NCI-H1417 (cell line): ENCODE measurements at places on chromosomes 6 and 20.
A peak's percentile ranks its signal among the peaks of the same experiment; 100 is the strongest.

DNA sequence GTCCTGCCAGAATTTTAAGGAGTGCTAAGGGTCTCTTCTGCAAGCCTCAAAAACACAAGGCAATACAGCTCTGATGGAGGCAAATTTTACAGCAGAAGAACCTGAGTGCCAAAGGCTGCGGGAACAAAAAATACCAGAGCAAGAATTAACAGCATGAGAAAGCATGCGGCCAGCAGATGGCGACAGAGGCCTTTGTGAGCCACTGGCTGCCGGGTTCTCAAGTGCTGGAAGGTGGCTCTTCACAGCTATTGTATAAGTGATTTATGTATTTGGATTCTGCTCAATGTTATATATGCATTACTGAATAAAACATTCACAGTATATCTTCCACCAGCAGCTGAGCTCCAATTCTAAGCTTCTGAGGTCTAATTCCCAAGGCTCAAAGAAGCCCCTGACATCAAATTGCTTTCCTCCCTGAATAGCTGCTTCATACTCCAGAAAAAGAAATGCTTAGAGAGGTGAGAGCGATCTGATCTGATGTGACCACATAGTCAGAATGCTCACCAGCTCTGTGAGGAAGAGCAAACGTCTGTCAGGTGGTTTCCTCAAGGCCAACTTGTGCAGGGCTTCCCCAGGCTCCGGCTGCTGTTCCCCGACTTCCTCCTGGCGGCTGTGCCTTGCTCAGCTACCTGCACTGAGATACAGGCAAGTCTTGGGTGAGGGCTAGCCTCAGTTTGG lies 58.6 kb downstream of the PPP1R3G start:
- peak; percentile 86 for DNase-seq

DNA sequence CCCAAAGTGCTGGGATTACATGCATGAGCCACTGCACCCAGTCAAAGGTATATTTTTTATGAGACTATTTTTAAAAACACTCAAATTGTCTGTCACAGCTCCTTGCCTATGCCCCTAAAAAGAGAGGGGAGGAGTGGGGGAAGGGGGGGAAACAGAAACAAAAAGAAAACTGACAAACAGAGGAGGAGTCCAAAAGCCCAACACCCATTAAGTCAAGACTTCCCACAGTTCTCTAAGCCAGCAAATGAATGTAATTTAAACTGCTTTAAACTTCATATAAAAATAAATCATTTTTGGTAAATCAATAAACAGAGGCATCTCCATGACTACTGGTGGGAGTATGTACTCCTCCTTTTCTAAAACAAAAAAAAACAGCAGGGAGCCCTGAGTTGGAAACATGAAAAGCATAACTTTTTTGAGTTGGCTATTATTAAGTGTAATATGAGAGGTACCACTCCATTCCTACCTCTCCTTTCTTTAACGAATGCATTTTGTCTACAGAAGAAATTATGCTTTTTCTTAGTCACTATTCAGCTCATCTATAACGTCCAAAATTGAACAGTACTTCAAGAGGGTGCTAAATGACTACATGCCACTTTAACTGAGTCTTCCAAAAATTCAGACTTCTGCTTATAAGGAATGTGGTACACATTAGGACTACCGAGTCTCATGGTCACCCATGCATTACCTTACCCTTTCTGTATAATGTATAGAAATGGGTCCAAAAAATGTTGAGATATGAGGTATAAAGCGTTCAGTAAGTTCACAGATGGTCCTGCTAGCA lies 119.0 kb upstream of the PRSS16 start:
- no peak for DNase-seq

- no peak for DNase-seq
Measured at GRCh38 chr6:105253787-105254186, 74.0 kb upstream of the POPDC3 start.

- no peak for DNase-seq
Measured at GRCh38 chr20:5361176-5361575, 44.4 kb upstream of the PROKR2 start.

DNA sequence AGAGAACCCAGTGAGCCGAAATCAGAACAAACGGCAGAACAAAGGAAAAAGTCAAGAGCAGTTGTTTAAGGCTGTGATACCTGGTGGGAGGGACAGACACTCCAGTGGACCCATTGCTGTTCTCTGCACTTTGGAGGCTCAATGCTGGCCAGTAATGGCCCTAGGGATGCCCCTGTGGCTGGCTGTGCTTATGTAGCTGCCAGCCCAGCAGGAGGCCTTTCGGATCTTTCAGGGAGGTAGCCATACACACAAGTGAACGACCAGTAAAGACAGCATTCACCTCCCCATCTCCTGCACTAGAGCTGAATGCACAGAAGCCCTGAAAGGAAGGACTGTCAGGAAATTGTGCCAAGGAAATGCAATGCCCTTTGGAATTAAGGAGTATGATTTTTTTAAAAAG lies 34.3 kb downstream of the GPLD1 start:
- no peak for DNase-seq

GRCh38 chr6:36290668-36291620 lies 21.1 kb downstream of the PNPLA1 start:
- no peak for DNase-seq

DNA sequence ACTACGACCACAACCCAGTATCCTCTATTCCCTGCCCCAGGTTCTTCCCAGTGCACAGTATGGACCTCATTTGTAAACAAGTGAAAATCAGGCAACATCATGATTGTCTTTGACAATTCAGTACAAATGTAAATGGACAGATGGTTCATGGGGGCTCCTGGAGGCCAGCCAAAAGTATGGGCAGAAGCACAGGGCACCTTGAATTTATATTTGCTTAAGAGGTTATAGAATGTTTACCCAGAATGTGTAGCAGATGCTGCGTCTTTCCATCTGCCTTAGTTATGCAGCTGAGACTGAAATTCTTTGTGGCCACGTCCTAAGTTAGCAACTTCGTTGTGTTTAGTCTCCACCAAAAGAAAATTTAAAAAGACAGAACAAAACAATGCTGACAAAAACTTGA lies 559.6 kb upstream of the NRSN1 start:
- DNase-seq, result peak; percentile 71

- no peak for DNase-seq
Measured at GRCh38 chr6:156427345-156427744, 349.8 kb upstream of the ARID1B start.

DNA sequence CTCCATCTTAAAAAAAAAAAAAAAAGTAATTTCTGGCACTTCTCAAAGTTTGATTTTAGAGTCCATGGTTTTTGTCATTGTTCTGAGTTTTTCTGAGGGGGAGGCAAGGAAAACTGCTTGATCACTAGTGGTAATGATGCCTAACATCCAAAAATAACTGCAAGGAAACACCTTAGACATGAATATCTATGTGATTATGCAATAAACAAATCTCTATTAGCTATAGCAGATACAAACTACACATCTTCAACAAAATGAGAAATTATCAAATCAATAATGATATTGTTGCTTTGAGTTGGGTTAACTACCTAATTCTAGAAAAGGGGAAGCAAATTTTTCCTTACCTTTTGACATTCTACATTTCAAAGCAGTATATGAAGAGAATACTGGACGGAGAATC lies 230.9 kb upstream of the JARID2 start:
- no peak for DNase-seq

DNA sequence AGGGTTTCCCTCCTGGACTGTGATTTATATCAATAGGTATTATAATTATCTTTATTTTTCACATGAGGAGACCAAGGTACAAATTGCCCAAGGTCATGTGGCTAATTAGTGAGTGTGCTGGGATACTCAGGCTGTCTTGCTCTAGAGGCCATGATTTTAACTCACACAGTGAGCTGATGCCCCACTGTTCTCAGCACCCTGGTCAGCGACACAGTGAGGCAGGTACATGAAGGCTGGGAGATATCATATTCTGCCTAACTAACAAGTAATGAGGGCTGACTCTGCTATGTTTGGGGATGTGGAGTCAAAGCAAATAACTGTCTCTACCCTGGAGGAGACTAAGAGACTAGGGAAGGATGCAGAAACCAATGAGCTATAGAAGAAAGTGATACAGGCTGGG lies 501.1 kb downstream of the PTPRT start:
- DNase-seq, result no peak

GRCh38 chr20:62914436-62914835 lies 11.9 kb downstream of the DIDO1 start:
- DNase-seq, result no peak

DNA sequence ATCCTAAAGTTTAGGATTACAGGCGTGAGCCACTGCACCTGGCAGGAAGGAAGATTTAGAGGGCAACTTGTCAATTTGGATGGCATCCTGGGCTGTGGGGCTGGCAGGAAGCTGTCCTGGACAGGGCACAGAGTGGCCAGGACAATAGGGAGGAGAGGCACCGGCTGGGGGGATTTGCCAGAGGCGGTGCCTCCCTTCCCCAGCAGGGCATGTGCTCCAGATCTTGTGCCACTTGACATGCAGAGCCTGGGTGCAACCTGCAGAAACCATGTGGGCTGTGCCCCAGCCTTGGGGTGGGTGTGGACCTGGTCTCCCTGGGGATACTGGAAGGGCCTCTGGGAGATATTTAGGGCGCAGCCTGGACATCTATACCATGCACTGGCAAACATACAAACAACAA lies 58.6 kb upstream of the EEF1A1 start:
- no peak for DNase-seq

DNA sequence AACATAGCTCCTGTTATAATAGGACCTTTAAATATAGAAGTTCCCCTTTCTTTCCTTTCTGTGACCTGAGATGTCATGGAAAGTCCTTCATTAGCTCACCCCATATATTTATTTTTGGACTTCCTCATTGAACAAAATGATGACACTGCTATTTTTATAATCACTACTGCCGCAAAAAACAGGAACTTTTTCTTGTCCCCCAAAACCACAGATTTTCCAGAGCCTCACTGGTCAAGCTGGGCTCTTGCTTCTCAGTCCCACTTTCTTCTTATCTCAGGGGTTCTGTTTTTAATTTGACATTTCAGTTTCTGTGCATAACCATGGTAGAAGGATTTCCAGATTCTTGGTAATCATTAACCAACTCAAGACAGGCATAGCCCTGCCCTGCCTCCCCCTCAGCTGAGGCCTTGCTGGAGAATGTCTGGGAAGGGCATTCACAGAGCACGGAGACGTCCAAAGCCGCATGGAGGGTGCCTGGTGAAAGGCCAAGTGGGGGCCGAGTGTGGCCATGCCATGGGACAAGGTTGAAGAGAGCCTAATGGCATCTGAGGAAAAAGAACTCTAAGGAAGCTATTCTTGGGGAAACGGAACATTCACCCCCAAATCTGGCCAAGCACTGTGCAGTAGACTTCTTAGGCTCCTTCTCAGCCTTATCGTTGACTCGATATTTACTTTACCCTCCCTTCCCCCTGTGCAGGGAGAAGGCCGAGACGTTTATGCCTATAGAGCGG lies 73.7 kb downstream of the EDN1 start:
- DNase-seq, result no peak

GRCh38 chr6:42547407-42548329 lies 16.2 kb upstream of the UBR2 start:
- DNase-seq, result peak; percentile 77

GRCh38 chr6:96304997-96305396 lies 216.6 kb upstream of the UFL1 start:
- DNase-seq, result no peak
